ENCODE measurements at places on chromosomes 11 and 22. TPM values are rescaled to one million over a fixed set of nuclear protein-coding genes. Genes with fewer than 3 reads are reported as not detected.

Gene KREMEN1
- 30.4 TPM for total RNA-seq

Gene APOL4
- total RNA-seq, result 0.65 TPM

Gene OR52A1
- not detected for total RNA-seq

Gene OR2AG1
- total RNA-seq, result not detected

Gene GPR83
- total RNA-seq, result 0.07 TPM

Gene GRAMD1B
- total RNA-seq, result 0.46 TPM

Gene B4GALNT4
- 82.5 TPM for total RNA-seq

Gene SHANK3
- total RNA-seq, result 1.8 TPM

Gene LRRC4C
- not detected for total RNA-seq

Gene CALCA
- not detected for total RNA-seq

Gene SLC39A13
- 50.5 TPM for total RNA-seq

Gene TESMIN
- 9.6 TPM for total RNA-seq

Gene ENTHD1
- total RNA-seq, result not detected

Gene HTR3B
- total RNA-seq, result not detected

Gene RNF121
- total RNA-seq, result 25.0 TPM

Gene FGF4
- not detected for total RNA-seq

Gene MS4A4E
- not detected for total RNA-seq

Gene HEPHL1
- 0.79 TPM for total RNA-seq

Gene OR52E5
- not detected for total RNA-seq

Gene FOLR1
- total RNA-seq, result not detected

Gene MS4A3
- total RNA-seq, result not detected
